ENCODE measurements at places on chromosomes 16 and 17. TPM values are rescaled to one million over a fixed set of nuclear protein-coding genes. Genes with fewer than 3 reads are reported as not detected.

Gene AXIN1
- 20.1 TPM for total RNA-seq

Gene MAPT
- total RNA-seq, result 6.1 TPM

Gene TBC1D3E
- not detected for total RNA-seq

Gene NUTF2
- 85.2 TPM for total RNA-seq

Gene KLHL10
- 0.44 TPM for total RNA-seq

Gene PRKCA
- 58.1 TPM for total RNA-seq

Gene IRX3
- total RNA-seq, result 10.9 TPM

Measured in ureter (tissue), 1 donor.